Fibroblast of upper back skin (primary cell): ENCODE measurements at places on chromosomes 2 and 18.

GRCh38 chr2:12688893-12689292 is 27.8 kb upstream of the TRIB2 start:
- no peak for DNase-seq

- DNase-seq: no peak
Measured at GRCh38 chr18:64974391-64975125, 776.3 kb upstream of the CDH7 start.

GRCh38 chr2:115165529-115166109 is 723.2 kb downstream of the DPP10 start:
- peak; percentile 1 for DNase-seq

- DNase-seq: peak; percentile 75
Measured at GRCh38 chr2:132701810-132702209, 31.8 kb upstream of the LYPD1 start.

- DNase-seq: no peak
Measured at GRCh38 chr2:135525786-135526185, 5.2 kb downstream of the ZRANB3 start.

DNA sequence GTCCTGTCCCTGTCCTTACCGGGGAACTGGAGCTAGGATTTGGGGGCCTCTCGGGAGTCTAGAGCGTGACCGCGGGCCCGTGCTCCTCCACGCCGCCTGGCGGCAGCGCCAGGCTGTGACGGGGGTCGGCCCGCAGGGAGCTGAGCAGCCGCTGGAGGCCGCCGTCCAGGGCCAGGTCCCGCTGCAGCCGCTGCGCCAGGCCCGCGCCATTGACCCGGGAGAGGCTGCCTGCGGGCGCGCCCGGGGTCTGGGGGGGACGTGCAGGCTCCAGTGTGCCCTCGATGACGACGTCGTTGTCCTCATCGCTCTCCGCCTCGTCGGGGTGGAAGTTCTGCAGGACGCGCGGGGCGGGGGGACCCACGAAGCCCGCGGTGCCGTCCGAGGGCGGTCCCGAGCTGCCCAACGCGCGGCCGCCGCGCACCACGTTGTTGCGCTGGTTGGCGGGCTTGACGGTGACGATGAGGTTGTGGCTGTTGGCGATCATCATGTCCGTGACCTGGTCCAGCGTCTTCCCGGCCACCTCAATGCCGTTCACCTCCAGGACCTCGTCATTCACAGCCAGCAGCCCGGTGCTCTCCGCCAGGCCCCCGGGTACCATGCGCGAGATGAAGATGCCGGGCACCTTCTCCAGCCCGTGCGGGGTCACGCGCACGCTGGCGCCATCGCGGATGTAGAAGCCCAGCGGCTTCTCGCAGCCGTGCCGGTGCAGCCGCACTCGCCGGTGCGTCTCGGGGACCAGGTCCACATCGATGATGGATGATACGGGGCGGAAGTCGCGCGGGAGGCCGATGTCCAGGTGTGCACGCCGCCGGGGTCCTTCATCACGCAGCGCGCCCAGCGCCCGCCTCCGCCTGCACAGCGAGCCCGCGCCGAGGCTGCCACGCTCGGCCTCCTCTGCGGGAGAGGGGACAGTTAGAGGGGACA is 50.9 kb downstream of the ADNP2 start:
- DNase-seq: peak; percentile 33

GRCh38 chr2:135825550-135826176 is 11.3 kb downstream of the LCT start:
- DNase-seq: no peak

DNA sequence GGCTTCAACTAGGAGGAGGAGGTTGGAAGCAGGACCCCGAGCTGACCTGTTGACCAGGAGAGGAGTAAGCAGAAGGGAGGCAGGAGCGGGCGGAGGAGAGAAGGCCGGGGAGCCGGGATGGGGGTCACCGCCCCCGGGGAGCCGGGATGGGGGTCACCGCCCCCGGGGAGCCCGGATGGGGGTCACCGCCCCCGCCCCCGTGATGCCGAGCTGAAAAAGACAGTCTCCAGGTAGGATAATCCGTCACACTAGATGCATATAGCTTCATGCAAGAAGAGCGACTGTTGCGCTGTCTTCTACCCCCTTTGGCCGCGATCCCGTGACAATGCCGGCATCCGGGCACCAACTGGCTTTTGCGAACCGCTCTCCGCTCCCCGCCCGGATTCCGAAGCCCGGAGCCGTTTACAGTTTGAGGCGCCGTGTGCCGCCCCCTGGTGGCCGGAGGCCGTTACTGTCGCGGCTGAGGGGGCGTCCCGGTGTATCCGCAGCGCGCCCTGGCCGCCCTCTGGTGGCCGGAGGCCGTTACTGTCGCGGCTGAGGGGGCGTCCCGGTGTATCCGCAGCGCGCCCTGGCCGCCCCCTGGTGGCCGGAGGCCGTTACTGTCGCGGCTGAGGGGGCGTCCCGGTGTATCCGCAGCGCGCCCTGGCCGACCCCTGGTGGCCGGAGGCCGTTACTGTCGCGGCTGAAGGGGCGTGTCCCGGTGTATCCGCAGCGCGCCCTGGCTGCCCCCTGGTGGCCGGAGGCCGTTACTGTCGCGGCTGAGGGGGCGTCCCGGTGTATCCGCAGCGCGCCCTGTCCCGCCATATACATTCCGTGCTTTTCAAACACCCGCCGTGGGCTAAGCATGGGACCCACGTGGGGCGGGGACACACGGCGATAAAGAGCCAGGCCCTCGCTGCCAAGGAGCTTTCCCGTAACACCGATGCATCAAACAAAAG is 89.6 kb downstream of the ACTR3 start:
- no peak for DNase-seq

GRCh38 chr2:140338795-140339194 is 1558.6 kb upstream of the NXPH2 start:
- DNase-seq: no peak

GRCh38 chr2:96258166-96259022 is 7.4 kb downstream of the TMEM127 start:
- no peak for DNase-seq

GRCh38 chr18:9101730-9102507 is 580 bp upstream of the NDUFV2 start:
- DNase-seq: peak; percentile 65

- DNase-seq: peak; percentile 46
Measured at GRCh38 chr2:28956415-28956826, 24.7 kb upstream of the TOGARAM2 start.

GRCh38 chr2:43958397-43959275 is 37.2 kb downstream of the LRPPRC start:
- DNase-seq: no peak

DNA sequence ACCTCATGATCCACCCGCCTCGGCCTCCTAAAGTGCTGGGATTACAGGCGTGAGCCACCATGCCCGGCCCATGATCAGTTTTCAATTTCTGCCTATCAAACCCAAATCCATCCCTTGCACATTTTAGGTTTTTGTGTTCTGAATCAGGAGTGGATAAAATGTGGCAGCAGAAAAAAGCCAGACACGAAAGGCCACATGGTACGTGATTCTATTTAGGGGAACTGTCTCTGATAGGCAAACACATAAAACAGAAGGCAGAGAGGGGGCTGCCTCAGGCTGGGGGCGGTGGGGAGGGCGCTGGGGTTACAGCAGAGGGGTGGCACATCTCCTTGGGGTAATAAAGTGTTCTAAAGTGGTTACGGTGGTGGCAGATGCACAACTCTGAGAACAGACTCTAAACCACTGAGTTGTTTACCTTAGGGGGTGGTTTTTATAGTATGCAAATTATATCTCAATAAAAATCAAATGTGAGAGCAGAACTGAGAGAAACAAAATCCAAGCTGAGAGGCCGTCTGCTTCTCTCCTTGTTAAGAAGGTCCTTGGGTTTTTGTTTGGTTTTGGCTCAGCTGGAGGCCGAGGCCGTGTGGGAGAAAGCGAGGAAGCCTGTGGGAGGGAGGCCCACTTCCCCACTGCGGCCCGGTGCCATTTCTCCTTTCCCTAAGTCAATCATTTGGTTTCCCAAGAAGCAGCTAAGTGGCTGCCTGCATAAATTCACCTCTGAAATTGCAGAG is 78.0 kb downstream of the SOWAHC start:
- DNase-seq: no peak

DNA sequence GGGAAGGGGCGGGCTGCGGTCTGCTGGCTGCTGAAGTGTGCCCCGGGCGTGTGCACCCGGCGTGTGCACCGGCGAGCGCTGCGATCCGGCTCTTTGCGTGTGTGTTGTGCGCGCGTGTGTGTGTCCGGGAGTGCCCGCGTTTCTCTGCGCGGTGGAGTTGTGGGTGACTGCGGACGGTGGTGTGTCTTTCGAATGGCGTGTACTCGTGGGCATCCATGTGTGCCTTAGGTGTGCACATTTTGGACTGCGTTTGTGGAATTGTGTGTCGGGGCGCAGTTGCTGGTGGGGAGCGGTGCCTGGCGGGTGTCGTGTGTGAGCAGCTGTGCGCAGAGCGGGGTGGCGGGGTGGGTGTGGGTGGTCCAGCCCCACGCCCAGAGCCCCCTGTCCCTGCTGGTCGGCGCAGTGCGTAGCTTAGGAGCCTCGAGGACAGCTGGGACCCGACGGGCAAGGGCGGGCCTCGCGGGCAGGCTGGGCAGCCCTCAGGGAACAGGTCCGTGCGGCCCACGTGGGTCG is 533 bp downstream of the HPCAL1 start:
- no peak for DNase-seq

GRCh38 chr2:189191766-189192165 is 12.2 kb upstream of the COL5A2 start:
- DNase-seq: peak; percentile 43

DNA sequence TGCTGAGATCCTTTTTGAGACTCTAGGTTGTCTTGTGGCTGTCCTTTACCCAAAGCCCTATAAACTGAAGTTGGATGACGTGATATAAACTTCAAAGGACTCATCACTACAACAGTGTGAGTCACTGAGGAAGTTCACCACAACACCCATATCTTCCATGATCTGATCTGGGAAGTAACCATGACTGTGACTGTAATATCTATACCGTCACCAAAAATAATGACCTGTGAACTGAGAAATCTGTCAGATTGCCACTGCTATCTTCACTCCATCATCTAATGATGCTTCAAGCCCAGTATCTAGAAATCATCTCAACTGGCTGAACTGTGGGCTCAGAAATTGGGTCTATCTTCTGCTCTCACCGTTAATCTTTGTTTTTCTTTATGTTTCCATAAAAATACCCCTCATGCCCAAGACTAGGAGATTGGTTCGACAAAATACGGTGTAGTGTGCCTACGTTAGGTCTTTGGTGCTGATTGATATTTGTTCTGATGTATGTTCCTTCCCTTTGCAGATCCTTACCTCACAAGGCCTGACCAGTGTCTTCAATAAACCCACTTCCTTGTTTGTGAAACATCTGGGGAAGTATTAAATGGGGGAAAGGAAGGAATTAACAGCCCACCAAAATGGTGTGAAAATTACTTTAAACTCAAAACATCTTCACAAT is 78.2 kb downstream of the MYL12B start:
- no peak for DNase-seq

GRCh38 chr2:5391362-5391761 is 300.8 kb upstream of the SOX11 start:
- DNase-seq: peak; percentile 36

DNA sequence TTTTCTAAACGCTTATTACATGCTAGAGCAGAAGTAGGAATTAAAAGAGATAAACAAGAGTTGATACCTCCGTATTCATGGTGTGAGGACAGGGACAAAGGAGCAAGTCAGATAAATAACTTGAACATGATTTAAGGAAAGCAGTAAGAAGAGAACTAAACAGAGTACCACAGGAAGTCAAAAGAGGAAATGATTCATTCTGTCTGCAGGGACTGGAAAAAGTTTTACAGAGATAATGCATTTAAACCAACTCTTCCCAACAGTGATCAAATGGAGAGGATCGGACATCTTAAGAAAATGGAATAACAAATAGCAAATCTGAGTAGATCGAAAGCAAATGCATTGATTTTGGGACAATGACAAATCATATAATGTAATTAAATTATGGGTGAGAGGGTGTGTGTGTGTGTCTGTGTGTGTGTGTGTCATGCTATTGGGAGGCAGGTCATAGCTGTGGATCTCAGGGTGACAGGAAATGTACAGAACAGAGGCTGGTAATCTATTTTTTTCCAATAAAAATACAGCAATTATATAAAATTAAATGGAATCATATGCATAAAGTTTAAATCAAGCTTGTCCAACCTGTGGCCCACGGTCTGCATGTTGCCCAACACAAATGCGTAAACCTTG is 113.4 kb downstream of the MC4R start:
- peak; percentile 18 for DNase-seq

GRCh38 chr18:13159579-13159978 is 59.0 kb upstream of the LDLRAD4 start:
- peak; percentile 71 for DNase-seq

DNA sequence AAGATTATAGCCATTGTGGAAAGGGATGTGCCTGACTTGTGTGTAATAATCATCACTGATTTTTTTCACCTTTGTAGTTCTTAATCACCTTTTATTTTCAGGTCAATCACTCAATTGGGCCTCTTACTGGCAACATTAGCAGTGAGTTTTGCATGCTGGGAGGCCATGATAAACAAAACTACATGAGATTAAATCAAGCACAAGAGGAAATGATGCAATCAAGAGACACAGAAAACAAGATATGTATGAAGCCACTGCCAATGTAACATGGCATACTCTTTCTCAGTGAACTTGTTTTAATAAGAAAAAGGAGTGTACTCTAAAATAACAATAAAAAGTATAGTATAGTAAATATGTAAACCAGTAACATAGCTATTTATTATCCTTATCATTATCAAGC is 69.9 kb upstream of the FSIP2 start:
- DNase-seq: peak; percentile 15

- DNase-seq: peak; percentile 47
Measured at GRCh38 chr18:74234326-74235171, 57.2 kb downstream of the CYB5A start.

DNA sequence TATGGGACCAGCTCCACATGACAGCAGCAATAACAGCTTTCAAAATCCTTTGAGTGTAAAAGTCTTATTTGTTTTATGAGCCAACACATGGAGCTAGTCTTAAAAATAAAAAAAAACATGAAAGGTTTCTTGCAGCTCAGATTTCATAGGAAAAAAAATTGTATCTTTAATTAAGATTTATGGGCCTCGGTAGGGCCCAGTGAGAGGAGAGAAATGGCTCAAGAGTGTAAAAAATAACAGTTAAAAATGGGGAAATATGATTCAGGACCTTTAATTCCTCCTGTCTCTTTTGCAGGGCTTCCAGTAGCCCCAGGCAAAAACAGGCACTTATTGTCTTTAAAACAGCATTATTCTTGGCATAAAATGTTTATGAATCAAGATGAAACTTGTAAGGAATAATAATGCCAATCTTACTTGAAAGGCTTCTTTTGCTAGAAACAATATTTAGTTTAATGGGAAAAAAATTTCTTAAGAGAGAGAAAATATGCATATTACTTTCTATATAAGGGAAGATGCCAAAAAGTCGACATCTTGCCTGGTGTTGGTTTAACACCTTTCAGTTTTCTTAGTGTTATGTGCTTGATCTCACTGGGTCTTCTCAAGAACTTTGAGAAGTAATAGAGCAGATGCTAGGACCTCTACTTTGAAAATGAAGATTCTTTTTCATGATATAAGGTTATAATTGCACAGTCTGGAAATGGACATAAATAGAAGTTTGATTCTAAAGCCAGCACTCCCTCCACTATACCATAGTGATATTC is 71.3 kb upstream of the SETBP1 start:
- DNase-seq: no peak

GRCh38 chr2:238120463-238121298 is 17.8 kb upstream of the KLHL30 start:
- DNase-seq: peak; percentile 62

- DNase-seq: peak; percentile 96
Measured at GRCh38 chr2:234632527-234633391, 135.9 kb upstream of the ARL4C start.
